CD8-positive, alpha-beta memory T cell (primary cell): ENCODE measurements at places on chromosomes 3 and 15.

DNA sequence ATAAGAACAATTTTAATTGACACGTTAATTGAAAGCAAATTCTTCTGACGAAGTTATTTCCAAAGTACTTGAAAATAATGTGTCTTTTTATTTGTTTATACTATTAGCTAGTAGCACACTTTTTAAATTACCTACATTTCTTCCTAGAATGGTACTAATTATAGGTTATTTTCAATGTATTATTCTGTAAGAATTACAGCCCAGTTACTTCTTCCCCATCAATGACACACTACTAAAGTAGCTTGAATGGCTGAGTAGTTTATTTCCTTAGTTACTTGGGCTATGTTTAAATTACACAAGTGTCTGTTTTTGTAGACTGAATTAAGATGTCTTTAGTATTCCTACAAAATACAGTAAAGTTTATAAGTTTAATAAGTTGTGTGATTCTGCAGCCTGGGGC is 217.6 kb upstream of the IL12A start:
- DNase-seq = no peak
- peaks cover 5% of the 10 kb centered on the region for H3K27me3 ChIP-seq
- H3K4me3 ChIP-seq = no peak overlapping the region
- H3K36me3 ChIP-seq = no peaks in the 10 kb centered on the region
- no peaks in the 10 kb centered on the region for H3K4me1 ChIP-seq
- H3K27ac ChIP-seq = no peak overlapping the region

DNA sequence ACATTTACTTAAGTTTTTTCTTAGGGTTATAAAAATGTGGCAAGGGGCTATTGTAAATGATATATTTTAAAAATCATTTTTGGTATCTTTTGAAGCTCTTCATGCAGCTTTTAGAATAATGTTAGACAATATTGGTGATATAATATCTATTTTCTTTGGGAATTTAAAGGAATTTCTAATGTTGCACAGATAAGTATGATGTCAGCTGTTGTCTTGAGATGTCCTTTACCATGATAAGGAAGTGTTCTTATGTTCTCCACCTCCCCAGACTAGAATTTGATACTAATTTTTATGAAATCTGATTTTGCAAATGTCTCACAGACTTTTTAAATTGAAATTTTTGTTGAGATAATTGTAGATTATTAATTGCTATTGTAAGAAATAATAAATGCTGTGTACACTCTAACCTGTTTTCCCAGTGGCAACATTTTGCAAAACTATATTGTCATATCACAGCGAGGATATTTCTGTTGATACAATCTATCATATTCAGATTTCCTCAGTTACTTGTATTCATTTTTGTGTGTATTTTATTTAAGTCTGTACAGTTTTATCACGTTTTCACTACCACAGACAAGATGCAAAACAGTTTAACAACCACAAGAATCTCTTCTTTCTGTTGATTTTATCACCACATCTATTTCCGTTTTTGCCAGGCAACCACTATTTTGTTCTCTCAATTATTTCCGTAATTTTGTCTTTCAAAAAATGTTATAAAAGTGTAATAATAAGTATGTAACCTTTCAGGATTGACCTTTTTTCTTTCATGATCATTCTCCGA is 55.4 kb downstream of the SPRED1 start:
- no peaks in the 10 kb centered on the region for H3K36me3 ChIP-seq
- no peak overlapping the region for H3K4me3 ChIP-seq
- no peak for DNase-seq
- H3K4me1 ChIP-seq = peaks cover 18% of the 10 kb centered on the region
- H3K27ac ChIP-seq = no peak overlapping the region

DNA sequence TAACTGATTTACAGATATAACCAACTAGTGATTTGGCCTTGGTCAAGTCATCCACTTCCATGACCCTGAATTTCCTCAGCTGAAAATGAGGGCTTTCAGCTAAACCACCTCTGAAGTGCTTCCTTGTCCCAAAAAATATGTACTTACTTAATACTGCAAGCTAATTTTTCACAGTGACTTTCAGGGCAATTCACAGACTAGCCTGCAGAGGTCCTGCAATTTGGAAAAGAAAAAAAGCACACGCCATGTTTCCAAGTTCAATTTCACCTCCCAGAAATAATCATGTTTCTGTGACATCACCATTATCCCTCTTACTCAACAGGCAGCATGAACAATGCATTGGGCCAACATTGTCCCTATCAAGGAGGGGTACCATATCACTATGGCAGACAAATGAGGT is 218.2 kb downstream of the SHOX2 start:
- no peak overlapping the region for H3K4me3 ChIP-seq
- DNase-seq = no peak
- no peaks in the 10 kb centered on the region for H3K36me3 ChIP-seq
- H3K27ac ChIP-seq = no peak overlapping the region
- H3K27me3 ChIP-seq = no peaks in the 10 kb centered on the region

DNA sequence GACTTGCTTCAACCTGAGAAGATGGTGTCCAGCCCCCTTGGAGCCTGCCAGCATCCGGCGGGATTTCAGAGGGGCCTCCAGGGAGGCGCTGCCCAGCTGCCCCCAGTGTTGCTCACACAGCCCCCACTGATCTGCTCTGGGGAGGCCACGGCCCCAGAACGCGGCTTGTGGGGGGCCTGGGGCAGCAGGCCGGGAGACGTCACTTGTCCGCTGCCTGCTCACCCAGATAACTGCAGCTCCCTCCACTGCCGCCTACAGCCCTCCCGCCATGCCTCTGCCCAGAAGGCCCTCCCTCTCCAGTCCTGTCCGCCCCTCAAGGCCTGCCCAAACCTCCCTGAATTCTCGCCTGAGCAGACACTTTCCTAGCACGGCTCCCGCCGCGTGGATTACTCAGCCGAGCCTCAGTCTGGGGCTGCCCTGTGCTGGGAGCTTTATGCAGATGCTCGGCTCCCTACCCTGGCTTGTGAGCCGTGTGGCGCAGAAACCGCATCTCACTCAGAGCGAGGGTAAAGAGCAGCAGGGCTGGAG is 17.2 kb upstream of the ADIPOQ start:
- H3K27ac ChIP-seq = no peak overlapping the region
- peaks cover 27% of the 10 kb centered on the region for H3K27me3 ChIP-seq
- H3K36me3 ChIP-seq = no peaks in the 10 kb centered on the region
- peaks cover 23% of the 10 kb centered on the region for H3K4me1 ChIP-seq
- H3K4me3 ChIP-seq = no peak overlapping the region

- H3K27ac ChIP-seq = no peak overlapping the region
- H3K36me3 ChIP-seq = no peaks in the 10 kb centered on the region
- no peaks in the 10 kb centered on the region for H3K4me1 ChIP-seq
- DNase-seq = no peak
- no peaks in the 10 kb centered on the region for H3K27me3 ChIP-seq
These were observed 268.5 kb downstream of the PTPRG start for GRCh38 chr3:61829722-61830350.

DNA sequence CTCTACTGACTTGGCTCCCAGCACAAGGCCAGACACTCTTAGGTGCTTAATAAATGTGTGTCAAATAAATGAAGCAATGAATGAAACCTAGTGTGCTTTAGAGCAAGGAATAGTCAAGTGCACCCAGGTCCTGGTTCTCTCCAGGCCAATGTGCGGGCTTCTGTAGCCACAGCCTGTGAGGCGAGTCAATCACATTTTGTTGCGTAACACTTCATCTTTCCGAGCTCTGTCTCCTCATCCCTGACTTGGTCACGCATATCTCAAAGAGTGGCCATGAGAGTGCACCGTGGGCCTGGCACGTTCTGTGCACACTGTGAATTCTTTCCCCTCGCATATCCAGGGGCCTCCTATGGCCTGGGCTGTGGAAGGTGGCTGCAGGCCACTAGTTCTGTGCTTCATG is 11.4 kb upstream of the SH3GL3 start:
- H3K27ac ChIP-seq = no peak overlapping the region
- no peak overlapping the region for H3K4me3 ChIP-seq
- no peak for DNase-seq
- no peaks in the 10 kb centered on the region for H3K4me1 ChIP-seq
- H3K27me3 ChIP-seq = no peaks in the 10 kb centered on the region
